Smooth muscle cell of the pulmonary artery (primary cell): ENCODE measurements at places on chromosomes 11 and 22. TPM values are rescaled to one million over a fixed set of nuclear protein-coding genes. Genes with fewer than 3 reads are reported as not detected.

USP2 gene
- total RNA-seq = 0.33 TPM in 2 replicates

DEFB131B gene
- not detected in 2 replicates for total RNA-seq

YIF1A gene
- 195 TPM in 2 replicates for total RNA-seq

TRPC6 gene
- 0.89 and 16.9 TPM in 2 replicates for total RNA-seq

KDM4D gene
- total RNA-seq = 0.36 and 0.52 TPM in 2 replicates

PKP3 gene
- total RNA-seq = 0.56 and 0.65 TPM in 2 replicates

DMC1 gene
- 0.56 and 0.85 TPM in 2 replicates for total RNA-seq
